AG10803 (cell line): ENCODE measurements at places on chromosomes 11 and 22.

- DNase-seq, result no peak
Observed at GRCh38 chr11:24705474-24705873, 208.6 kb downstream of the LUZP2 start.

DNA sequence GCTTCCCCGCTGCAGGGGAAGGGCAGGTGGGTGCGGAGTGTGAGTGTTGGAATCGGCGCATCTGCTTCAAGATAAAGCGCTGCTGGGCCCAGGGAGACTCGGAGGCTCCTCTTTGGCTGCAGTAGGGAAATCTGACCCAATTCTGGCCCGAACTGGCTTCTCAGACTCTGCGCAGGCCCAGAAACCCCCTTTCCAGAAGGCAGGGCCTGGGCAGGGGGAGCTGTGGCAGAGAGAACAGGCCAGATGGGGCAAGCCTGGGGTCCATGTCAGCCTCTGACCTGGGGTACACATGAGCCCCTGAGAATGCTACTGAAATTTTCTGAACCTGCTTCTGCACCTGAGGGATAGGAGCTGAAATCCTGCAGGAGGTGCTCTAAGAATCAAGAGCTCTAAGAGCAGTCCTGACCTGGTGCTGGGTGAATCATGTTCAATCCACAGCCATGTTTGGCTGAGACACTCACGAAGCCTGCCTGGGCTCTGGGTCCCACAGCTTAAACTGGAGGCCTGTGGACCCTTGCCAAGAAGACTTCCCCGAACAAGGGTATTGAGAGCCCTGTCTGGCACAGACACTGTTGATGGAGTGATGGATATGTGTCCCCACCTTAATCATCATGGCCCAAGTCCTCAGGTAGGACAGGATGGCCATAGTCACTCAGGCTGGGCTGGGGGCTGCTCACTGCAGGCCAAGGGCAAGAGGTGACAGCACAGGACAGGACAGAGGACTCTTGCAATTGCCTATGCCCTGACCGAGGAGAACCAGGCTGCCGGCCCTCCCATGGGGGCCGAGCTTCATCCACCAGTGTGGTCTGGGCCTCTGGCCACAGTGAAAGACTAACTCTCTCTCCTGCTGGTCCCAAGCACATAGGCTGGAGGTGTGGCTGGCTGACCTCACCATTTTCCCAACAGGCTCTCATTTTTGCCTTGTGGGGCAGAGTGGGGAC, 6.9 kb downstream of the RAB3IL1 start:
- no peak for DNase-seq

DNA sequence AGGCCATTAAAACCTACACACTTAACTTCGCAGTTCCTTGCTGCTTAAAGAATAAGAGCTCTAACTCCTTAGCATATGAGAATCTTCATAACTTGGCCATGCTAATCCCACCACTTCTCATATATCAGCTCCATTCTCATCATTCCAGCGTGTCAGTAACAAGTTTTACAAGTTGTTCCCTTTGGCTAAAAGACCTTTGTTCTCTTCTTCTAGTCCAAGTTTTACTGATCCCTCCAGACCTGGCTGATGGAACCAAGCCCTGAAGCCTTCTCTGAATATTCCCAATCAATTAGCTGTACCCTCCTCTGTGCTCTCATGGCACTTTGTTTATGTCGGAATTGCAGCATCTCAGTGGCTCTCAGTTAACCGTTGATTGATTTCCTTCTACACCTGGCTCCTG, 35.8 kb downstream of the GAB2 start:
- peak; percentile 30 for DNase-seq

GRCh38 chr11:72061739-72062396, 18.5 kb downstream of the NUMA1 start:
- no peak for DNase-seq

- DNase-seq, result no peak
Observed at GRCh38 chr22:43446037-43446803, 34.4 kb downstream of the MPPED1 start.

DNA sequence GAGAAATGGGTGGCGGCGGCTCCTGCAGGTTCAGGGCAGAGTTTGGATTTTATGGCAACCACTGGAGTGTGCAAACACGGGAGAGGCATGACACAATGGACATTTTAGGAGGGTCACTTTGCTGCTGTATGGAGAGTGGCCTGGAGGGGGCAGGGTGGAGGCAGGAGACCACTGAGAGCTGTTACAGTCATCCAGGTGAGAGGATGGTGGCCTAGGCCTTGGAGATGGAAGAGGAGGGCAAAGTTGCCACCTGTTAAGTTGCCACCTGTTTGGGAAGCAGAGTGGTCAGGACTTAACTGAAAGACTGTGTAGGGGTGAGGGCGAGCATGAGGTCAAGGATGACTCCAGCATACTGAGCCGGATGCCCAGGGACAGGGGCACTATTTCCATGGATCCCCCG, 2.3 kb upstream of the RAD9A start:
- no peak for DNase-seq
